HS-5 (cell line): ENCODE measurements at places on chromosomes 16 and 17.

- no peak for DNase-seq
These were observed at the start of gene ZNF48 for GRCh38 chr16:30395155-30395991. Gene ZNF48 (plus strand): TSS chr16:30395420. CDS start chr16:30395795, 375 bp downstream.

GRCh38 chr17:30950669-30951399 is 20.0 kb upstream of the RNF135 start:
- no peak for DNase-seq

GRCh38 chr17:28488533-28489276 is 15.3 kb downstream of the SLC13A2 start:
- no peak for DNase-seq

GRCh38 chr17:61809816-61810392 is 53.4 kb downstream of the BRIP1 start:
- peak; percentile 37 for DNase-seq

DNA sequence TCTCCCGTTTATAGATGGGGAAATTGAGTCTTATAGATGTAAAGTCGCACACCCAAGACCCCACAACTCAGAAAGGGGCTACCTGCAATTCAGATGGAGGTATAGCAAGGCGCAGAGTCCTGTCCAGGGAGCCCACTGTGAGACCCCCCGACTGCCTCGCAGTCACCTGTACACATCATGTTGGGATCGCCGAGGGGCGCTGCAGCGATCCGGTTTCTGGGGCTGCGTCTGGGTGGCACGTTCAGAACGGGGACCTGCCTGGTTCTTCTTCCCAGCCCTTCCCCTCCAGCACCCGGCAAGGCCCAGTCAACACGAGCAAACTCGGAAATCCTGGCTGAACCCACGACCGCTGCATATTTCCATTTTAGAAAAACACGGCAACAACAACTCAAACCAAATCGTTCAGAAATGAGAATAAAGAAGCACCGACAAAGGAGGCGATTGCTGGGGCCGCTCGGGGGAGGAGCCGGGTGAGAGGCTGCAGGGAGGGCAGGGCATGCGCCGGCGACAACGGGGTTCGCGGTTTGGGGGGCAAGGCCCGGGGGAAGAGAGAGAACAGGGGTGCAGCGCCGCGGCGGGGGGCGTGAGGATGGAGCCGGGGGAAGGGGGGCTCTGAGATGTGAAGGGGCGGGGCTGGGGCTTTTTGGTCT is 643 bp downstream of the HSDL1 start:
- DNase-seq, result no peak
